ENCODE measurements at places on chromosomes 4 and X.

- no peak for DNase-seq
Observed at GRCh38 chr4:108775921-108776320, 13.1 kb upstream of the ETNPPL start.

DNA sequence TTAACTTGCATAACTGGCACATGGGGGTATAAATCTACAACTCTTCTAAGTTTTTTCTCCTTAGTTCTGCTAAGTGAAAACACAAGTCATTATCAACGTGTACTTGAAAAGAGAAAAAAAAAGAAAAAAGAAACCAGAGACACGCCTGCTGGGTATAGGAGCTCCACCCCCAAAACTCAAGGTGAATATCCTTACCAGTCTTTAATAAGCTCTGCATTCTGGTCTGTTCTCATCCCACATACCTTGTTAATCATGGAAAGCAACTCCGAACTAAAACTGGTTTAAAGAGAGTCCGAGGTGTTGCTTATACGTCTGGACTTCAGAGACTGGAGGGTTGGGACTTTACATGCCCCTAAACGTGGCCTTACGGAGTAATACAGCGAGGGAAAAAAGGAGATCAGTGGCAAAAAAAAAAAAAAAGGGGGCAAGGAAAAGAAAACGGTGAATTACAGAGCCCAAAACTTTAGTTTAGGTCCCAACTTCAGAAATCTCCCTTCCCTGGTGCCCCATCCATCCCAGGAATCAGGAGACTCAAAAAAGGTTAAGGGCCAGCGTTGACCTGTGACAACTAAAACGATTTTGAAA lies 1.0 kb downstream of the PGRMC2 start:
- peak; percentile 83 for DNase-seq

- DNase-seq, result no peak
Observed at GRCh38 chr4:113616443-113616842, 145.1 kb downstream of the CAMK2D start.

DNA sequence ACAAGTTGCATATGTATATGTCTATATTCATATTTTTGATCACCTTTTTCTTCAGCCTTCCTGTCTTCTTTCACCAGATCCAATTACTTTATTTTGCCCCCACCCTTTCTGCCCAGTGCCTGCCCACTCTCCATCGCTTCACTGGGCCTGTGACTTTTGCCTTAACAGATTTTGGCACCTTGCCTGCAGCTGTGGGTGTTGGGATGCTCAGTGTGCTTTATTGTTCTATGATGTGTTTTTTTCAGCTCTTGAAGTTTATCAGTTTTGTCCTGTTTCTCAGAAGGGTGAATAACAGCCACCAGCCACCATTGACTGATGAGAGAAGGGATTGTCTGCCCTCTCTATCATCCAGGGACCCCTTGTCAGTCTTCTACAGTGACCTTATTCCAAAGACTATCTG lies 77.2 kb upstream of the GALNT7 start:
- DNase-seq, result no peak

DNA sequence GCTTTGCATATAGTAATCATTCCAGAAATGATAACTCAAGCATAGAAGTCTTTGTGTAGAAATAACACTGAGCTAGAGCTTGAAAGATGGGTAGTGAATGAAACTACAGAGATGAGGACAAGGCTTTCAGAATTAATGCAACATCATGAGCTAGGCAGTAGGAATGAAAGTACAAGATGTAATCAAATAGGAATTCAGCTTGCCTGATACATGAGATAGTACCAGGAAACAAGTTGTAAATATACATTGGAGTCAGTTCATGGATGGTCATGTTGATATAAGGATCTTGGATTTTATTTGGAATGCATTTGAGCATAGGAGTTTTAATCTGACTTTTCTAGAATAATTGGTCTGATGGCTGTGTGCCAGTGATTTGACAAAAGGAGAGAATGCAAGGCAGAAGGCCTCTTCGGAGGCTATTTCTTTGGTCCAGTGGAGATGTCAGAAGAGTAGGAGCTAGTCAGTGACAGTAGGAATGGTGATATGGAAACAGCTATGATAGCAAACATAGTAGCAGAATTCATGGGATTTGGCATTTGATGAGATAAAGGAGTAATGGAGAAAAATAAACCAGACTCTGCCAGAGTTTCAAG lies 206.4 kb upstream of the PACRGL start:
- DNase-seq, result no peak
